ENCODE measurements at places on chromosomes 5 and 9.

GRCh38 chr9:134497283-134497860 is 144.2 kb upstream of the COL5A1 start:
- DNase-seq = no peak

- DNase-seq = no peak
These were observed 26.4 kb downstream of the ZDHHC11B start for GRCh38 chr5:757931-758697.

- no peak for DNase-seq
These were observed 62.5 kb downstream of the COL23A1 start for GRCh38 chr5:178527458-178528307.

- no peak for DNase-seq
These were observed 543.2 kb upstream of the SGCD start for GRCh38 chr5:155783791-155784190.

- no peak for DNase-seq
These were observed 172.3 kb upstream of the RFX3 start for GRCh38 chr9:3698076-3698475.

DNA sequence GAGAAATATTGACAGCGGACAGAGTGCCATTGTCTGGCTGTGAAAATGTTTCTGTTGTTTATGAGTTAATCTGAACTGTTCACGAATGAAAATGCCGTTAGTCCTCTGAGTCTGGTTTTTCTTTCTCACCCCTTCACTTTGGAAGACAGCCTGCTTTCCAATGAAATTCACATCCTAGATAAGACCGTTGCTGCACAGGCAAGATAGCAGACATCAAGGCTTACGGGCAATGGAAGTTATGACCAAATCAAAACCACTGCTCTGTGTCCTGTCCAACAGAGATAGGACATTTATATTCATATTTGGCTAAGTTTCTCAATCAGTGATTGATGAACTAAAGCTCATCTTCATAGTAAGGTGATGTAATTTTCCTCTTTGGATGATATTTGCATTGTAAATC is 180.0 kb upstream of the DMAC1 start:
- DNase-seq = no peak

DNA sequence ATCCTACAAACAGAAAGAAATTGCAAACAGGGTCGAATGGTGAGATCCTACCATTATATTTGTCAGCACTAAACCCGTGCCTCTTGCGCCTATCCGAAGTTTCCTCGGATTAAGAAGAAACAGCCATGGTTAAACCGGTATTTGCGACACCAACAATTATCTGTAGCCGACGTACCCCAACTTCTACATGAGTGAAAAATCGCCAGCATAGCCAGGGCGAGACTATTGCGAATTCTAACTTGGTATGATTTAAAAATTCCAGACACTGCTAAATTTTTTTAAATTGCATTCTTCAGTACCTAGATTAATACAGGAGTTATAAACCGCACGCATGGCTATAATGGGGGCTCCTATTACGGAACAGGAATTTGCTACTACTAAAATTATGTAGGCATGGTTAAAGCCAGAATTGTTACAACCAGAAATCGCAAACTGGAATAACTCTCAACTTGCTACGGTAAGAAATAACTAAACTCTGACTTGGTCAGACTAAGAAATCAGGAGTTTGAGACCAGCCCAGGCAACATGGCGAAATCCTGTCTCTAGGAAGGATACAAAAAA is 25.3 kb upstream of the ANXA2R start:
- DNase-seq = no peak

- DNase-seq = no peak
These were observed 1605.2 kb upstream of the CDH6 start for GRCh38 chr5:29588236-29588635.

- DNase-seq = no peak
These were observed 272.9 kb downstream of the TMEM38B start for GRCh38 chr9:105967248-105967647.

DNA sequence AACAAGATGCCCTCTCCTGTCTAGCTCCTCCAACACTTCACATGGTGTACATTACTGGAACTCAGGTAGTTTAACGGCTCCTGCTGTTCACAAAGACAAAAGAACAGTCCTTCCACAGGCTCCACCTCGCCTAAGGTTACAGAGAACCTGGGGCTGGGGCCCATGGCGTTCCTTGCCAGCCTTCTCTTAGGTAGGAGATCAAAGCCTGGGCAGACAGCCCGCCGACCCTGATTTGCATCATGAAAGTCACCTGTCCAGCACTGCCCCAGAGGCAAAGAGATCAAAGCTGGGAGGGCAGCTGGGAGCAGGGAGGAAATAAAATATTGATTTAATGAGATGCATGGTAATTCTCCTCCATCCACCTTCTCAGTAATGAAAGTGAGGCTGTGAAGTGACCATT is 115.0 kb upstream of the SLIT3 start:
- DNase-seq = no peak

DNA sequence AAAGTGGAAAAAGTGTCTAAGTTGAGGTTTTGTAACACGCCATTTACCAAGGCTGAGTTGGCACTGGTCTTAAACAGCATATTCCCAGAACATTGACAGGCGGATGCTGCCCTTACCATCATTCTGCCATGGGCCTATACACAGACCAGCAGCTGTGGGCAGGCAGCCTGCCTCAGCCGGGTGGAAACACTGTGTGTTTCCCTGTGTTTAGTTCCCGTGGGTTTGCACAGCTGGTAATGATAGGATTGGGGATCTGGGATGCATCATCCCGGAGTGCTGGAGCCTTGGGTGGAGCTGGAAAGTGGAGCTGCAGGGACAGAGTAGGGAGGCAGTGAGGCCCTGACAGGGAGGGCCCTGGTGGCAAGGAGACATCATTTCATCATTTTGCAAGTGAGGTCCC is 5.5 kb upstream of the FGD3 start:
- DNase-seq = no peak

GRCh38 chr9:89502038-89502601 is 4.2 kb upstream of the SEMA4D start:
- no peak for DNase-seq

GRCh38 chr9:28050941-28051340 is 477.7 kb upstream of the C9orf72 start:
- DNase-seq = no peak

DNA sequence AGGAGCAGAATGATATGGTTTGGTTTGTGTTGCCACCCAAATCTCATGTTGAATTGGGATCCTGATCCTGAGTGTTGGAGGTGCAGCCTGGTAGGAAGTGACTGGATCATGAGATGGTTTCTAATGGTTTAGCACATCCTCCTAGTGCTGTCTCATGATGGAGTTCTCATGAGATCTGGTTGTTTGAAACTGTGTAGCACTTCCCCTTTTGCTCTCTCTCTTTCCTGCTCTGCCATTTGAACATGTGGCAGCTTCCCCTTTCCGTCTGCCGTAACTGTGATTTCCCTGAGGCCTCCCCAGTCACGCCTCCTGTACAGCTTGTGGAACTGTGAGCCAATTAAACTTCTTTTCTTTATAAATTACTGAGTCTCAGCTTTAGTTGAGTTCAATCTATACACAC is 756.8 kb upstream of the CDH6 start:
- no peak for DNase-seq

GRCh38 chr5:92711956-92712355 is 869.1 kb downstream of the NR2F1-AS1 start:
- no peak for DNase-seq

- DNase-seq = no peak
These were observed 2.5 kb downstream of the MGAT1 start for GRCh38 chr5:180799902-180800801.

- no peak for DNase-seq
These were observed 21.6 kb upstream of the ANGPTL2 start for GRCh38 chr9:127143920-127144465.

DNA sequence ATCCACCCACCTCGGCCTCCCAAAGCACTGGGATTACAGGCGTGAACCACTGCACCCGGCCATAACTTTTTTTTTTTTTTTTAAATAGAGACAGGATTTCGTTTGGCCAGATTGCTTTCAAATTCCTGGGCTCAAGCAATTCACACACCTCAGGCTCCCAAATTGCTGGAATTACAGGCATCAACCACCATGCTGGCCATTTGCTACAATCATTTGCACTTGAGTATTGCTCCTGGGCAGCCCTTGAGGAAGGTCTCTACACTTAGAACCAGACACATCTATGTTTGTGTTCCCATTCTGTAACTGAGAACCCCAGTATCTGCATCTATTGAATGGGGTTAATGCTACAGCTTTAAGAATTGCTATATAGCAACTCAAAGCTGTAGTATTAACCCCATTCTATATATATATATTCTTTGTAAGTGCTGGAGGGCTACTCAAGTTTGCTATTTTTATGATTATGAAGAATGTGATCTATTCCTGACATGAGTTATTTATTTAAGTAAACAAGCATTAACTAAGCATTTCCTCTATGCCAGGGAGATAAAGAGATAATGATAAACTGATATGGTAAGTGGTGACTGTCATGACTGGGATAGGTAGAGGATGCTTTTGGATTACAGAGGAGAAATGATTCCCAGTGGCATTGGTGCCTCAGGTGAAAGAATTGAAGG is 496.5 kb upstream of the TNC start:
- DNase-seq = no peak

GRCh38 chr9:105608721-105609598 is 51.0 kb downstream of the FKTN start:
- DNase-seq = no peak
